ENCODE measurements at places on chromosomes 7 and 10. TPM values are rescaled to one million over a fixed set of nuclear protein-coding genes. Genes with fewer than 3 reads are reported as not detected.

DNA sequence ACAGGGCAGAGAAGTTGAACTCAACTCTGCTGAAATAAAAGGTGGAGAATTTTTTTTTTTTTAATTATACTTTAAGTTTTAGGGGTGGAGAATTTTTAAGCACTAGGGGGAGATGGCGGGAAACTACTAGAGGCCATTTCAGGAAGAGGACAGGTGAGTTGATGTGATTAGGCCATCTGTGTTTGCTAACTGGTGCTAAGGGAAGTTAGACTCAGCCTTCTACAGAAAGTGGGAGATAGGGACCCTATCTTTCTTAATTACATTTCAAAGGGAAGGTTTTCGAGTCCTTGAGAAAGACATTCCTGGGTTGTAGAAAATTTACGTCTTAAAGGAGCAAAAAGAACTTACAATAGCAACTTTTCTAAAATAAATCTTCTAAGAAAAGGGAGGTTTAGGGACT is 124.8 kb downstream of the LHFPL3 start:
- H3K4me1 ChIP-seq = no peaks in the 10 kb centered on the region
- no peaks in the 10 kb centered on the region for H3K27me3 ChIP-seq
- no peaks in the 10 kb centered on the region for H3K36me3 ChIP-seq
- H3K4me3 ChIP-seq = no peak overlapping the region

- no peaks in the 10 kb centered on the region for H3K36me3 ChIP-seq
These were observed 5.5 kb downstream of the ELOVL3 start for GRCh38 chr10:102231357-102232318.

DNA sequence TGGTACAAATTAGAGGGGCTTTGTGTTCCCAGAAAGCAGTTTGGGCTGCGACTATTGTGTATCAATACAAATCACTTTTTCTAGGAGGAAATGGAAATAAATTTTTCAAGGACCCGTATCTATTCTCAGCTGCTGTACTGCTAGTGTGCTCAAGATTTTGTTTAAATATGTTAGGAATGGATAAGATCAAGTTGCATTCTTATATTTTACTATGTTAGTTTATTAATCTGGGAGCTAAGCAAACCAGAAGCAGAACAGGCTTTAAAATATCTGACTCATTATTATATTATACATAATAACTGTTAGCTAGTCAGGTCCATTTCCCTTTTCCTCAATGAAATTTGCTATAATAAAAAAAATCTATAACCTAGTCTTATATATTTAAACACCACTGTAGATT is 11.1 kb upstream of the GLCCI1 start:
- no peak overlapping the region for H3K27ac ChIP-seq
- H3K4me1 ChIP-seq = no peaks in the 10 kb centered on the region
- peaks cover 3% of the 10 kb centered on the region for H3K27me3 ChIP-seq
- H3K4me3 ChIP-seq = no peak overlapping the region
- H3K36me3 ChIP-seq = no peaks in the 10 kb centered on the region

- H3K4me3 ChIP-seq = peak overlapping the region; percentile 30
- H3K27me3 ChIP-seq = peaks cover 34% of the 10 kb centered on the region
- no peak overlapping the region for H3K27ac ChIP-seq
These were observed 128.9 kb downstream of the MTPAP start for GRCh38 chr10:30219971-30220751.

DNA sequence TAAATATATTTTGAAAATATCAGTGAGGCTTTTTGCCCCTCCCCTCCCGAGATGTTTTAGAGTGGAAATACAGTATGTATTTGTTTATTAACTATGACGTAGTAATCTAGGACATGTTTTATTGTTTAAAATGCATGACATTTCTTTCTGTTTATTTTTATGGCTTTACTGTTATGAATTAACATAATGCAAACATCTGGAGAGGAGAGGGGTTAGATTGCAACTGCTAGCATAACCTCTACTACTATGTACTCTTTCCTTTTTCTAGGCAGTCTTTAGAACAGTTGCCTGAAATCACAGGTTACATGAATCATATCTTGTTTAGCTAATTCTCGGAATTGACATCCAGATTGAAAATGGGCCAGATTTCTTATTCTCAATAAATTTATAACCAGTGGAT is 7.4 kb downstream of the BTAF1 start:
- no peak for DNase-seq
- no peaks in the 10 kb centered on the region for H3K27me3 ChIP-seq

GRCh38 chr7:149884541-149884940 is 10.8 kb downstream of the ATP6V0E2 start:
- no peak overlapping the region for H3K27ac ChIP-seq
- no peak overlapping the region for H3K4me3 ChIP-seq
- H3K4me1 ChIP-seq = peaks cover 14% of the 10 kb centered on the region
- no peaks in the 10 kb centered on the region for H3K27me3 ChIP-seq
- H3K36me3 ChIP-seq = peaks cover 23% of the 10 kb centered on the region
- no peak for DNase-seq

- H3K36me3 ChIP-seq = peaks cover 34% of the 10 kb centered on the region
- H3K27me3 ChIP-seq = no peaks in the 10 kb centered on the region
- no peak overlapping the region for H3K27ac ChIP-seq
- H3K4me1 ChIP-seq = peaks cover 16% of the 10 kb centered on the region
- H3K4me3 ChIP-seq = no peak overlapping the region
- no peak for DNase-seq
These were observed 19.3 kb downstream of the PPP2R2D start for GRCh38 chr10:131920151-131920550.

GRCh38 chr10:98331885-98332284 is 63.9 kb upstream of the LOXL4 start:
- peaks cover 8% of the 10 kb centered on the region for H3K27me3 ChIP-seq
- DNase-seq = no peak
- H3K27ac ChIP-seq = no peak overlapping the region
- no peak overlapping the region for H3K4me3 ChIP-seq

TEX36 gene
- total RNA-seq = not detected

- H3K4me3 ChIP-seq = peak overlapping the region; percentile 4
- H3K27me3 ChIP-seq = peaks cover 2% of the 10 kb centered on the region
- peaks cover 5% of the 10 kb centered on the region for H3K36me3 ChIP-seq
- peaks cover 22% of the 10 kb centered on the region for H3K4me1 ChIP-seq
These were observed 113.2 kb upstream of the ADO start for GRCh38 chr10:62691336-62691735.

GRCh38 chr10:103617602-103618385 is 124.3 kb downstream of the NEURL1 start:
- no peak overlapping the region for H3K4me3 ChIP-seq
- DNase-seq = no peak
- H3K36me3 ChIP-seq = peaks cover 2% of the 10 kb centered on the region
- H3K27me3 ChIP-seq = no peaks in the 10 kb centered on the region

- H3K4me1 ChIP-seq = no peaks in the 10 kb centered on the region
- H3K36me3 ChIP-seq = no peaks in the 10 kb centered on the region
- H3K4me3 ChIP-seq = no peak overlapping the region
- no peak overlapping the region for H3K27ac ChIP-seq
- no peaks in the 10 kb centered on the region for H3K27me3 ChIP-seq
These were observed 128.7 kb upstream of the LYZL1 start for GRCh38 chr10:29160150-29160617.

GRCh38 chr10:50794490-50794889 is 54.8 kb downstream of the ASAH2B start:
- H3K27me3 ChIP-seq = no peaks in the 10 kb centered on the region
- no peaks in the 10 kb centered on the region for H3K4me1 ChIP-seq
- H3K27ac ChIP-seq = no peak overlapping the region
- H3K4me3 ChIP-seq = no peak overlapping the region

All from activated naive CD8-positive, alpha-beta T cell treated with anti-CD3 and anti-CD28 coated beads, Interleukin-2, amount 10 ng/mL, durations not matched to agents 7 days and 5 days (primary cell).